ENCODE measurements at places on chromosomes 3 and 15. TPM values are rescaled to one million over a fixed set of nuclear protein-coding genes. Genes with fewer than 3 reads are reported as not detected.

GRCh38 chr3:131082871-131083863 lies 56.5 kb downstream of the NEK11 start:
- DNase-seq, result no peak

DNA sequence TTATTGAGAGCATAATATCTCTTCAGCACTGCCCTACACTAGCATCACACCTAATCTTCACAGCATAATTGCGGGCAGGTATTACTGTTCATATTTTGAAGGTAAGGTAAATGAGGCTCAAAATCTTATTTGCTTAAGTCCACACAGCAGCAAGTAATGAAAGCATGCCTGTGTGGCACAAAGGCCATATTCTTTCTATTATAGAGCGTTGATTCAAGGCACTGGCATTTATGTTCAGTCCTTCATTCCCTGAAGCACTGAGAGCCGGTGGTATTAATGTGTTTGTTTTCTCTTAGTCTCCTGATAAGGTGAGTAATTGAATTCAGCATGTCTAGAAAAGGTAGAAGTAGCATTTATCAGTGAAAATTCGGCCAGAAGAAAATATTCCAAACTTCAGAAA lies 231.2 kb downstream of the BBX start:
- DNase-seq, result no peak

DNA sequence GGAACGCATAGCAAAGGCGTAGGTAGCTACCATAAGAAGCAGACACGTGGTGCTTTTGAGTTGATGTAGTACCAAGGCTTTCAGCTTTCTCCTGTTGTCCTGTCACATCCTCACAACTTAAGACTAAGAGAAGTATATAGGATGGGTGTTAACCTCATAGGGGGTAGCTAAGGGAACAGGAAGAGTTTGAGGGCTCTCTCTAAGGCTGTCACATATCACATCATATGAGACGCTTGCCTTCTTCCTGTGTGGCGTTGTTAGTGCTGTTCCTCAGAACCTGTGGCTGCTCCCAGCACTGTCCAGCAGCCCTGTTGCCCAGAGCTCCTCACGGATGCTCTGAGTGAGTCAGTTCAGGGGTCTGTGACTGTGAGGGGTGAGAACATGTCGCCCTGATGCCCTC lies 14.7 kb downstream of the DHX30 start:
- no peak for DNase-seq

Gene BRK1
- total RNA-seq, result 133 TPM

Gene SI
- not detected for total RNA-seq
